Effector CD8-positive, alpha-beta T cell (primary cell): ENCODE measurements at places on chromosomes 1 and 21.
A peak's percentile ranks its signal among the peaks of the same experiment; 100 is the strongest.

- DNase-seq: peak; percentile 75
Observed at GRCh38 chr1:151189637-151190445, at the start of gene VPS72. Gene VPS72 (minus strand): TSS chr1:151190197. CDS start chr1:151190121, 76 bp downstream.

GRCh38 chr1:17009706-17010105, 2.0 kb downstream of the ATP13A2 start:
- no peak for DNase-seq

GRCh38 chr1:241299347-241299746, 57.7 kb downstream of the RGS7 start:
- no peak for DNase-seq

GRCh38 chr1:42966688-42967612, 8.3 kb upstream of the SLC2A1 start:
- no peak for DNase-seq

GRCh38 chr1:46517010-46517600, 27.5 kb downstream of the DMBX1 start:
- no peak for DNase-seq

DNA sequence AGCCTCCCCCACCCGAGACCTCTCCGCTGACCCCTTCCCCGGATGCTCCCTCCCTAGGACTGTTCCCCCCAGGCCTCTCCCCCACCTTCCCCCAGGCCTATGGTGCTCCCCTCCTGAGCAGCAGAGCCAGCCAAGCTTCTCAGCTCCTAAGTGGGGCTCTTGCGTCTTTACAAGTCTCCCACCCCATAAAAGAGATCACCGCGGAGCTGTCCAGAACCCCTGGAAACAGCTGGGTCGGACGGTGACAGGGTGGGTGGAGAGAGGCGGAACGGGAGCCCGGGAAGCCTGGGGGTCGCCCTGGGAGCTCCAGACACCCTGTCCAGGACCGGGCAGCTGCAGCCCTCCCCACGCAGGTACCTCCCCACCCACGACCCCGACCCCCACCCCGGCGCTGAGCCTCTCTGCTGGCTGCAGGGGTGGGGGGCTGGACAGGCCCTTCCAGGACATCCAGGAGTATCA, 61.2 kb downstream of the WNT9A start:
- no peak for DNase-seq

- no peak for DNase-seq
Observed at GRCh38 chr1:4673494-4673893, 19.1 kb downstream of the AJAP1 start.

GRCh38 chr1:154857441-154858215, 12.5 kb downstream of the KCNN3 start:
- no peak for DNase-seq

GRCh38 chr1:183883623-183884022, 78.7 kb downstream of the RGL1 start:
- DNase-seq: no peak

GRCh38 chr1:18110598-18110939, 3.0 kb downstream of the IGSF21 start:
- no peak for DNase-seq

DNA sequence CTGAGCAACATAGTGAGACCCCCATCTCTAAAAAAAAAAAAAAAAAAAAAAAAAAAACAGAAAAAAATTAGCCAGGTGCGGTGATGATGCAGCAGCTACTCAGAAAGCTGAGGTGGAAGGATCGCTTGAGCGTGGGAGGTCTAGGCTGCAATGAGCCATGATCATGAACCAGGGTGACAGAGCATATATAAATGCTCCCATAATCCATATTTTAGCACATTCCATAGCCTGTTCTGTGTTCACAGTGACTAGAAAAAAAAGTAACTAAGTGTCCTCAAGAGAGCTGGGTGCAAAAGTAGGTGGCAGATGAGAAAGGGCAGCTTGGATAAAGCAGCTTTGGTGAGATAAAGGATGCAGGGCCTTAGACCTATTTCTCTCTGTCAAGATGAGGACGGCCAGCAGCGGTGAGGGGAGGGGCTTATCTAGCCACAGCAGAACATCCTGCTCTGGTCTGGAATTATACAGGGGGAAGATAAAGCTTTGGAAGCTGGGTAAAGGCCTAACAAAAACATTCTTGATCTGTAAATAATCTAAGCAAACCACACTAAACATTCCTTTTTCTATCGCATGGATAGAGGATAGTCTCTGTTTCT, 205.3 kb downstream of the DAB1 start:
- DNase-seq: no peak
